ENCODE measurements at places on chromosomes 4 and X. TPM values are rescaled to one million over a fixed set of nuclear protein-coding genes. Genes with fewer than 3 reads are reported as not detected.

Gene COL4A6
- total RNA-seq = 0.38 TPM

Gene CDKL2
- 1.9 TPM for total RNA-seq

Gene HPSE
- 21.7 TPM for total RNA-seq

Gene RHOXF2
- total RNA-seq = not detected

Gene USO1
- 68.4 TPM for total RNA-seq

Gene SSX4
- total RNA-seq = not detected

Gene POLN
- 5.4 TPM for total RNA-seq

Gene G6PD
- total RNA-seq = 60.7 TPM

Gene OPN1LW
- not detected for total RNA-seq

Gene SSX2B
- total RNA-seq = not detected

Gene UGT2B17
- total RNA-seq = not detected

Gene PRDM5
- total RNA-seq = 9.7 TPM

Gene BGN
- 40.2 TPM for total RNA-seq

Gene UNC5C
- 6.6 TPM for total RNA-seq

Gene ACTRT1
- total RNA-seq = not detected

Gene FRMD7
- not detected for total RNA-seq

Gene NEUROG2
- not detected for total RNA-seq

Gene TCEAL6
- not detected for total RNA-seq

Gene HPRT1
- 11.7 TPM for total RNA-seq

Gene KDM6A
- total RNA-seq = 41.3 TPM

Gene CXCL11
- total RNA-seq = 1.6 TPM

Gene PGAM4
- not detected for total RNA-seq

Gene MUC7
- total RNA-seq = not detected

Gene GYPB
- not detected for total RNA-seq

Gene CCSER1
- 17.3 TPM for total RNA-seq

Gene ETDB
- total RNA-seq = not detected

Gene CYLC1
- not detected for total RNA-seq

Gene LPAR4
- total RNA-seq = 0.24 TPM

Gene SOX3
- not detected for total RNA-seq

Gene KLHL4
- 1.6 TPM for total RNA-seq

Gene FAAH2
- total RNA-seq = 1.9 TPM

Gene EXOC1
- 55.3 TPM for total RNA-seq

Gene VCX
- total RNA-seq = not detected

Gene UPF3B
- total RNA-seq = 4.4 TPM

Gene CORIN
- total RNA-seq = 0.48 TPM

Gene KLHL13
- total RNA-seq = 5.2 TPM

Gene MAGEA4
- not detected for total RNA-seq

Gene GYPA
- total RNA-seq = not detected

Gene EXOC1L
- not detected for total RNA-seq

Gene CNGA1
- 1.7 TPM for total RNA-seq

Gene BMPR1B
- 1.0 TPM for total RNA-seq

Gene PDE5A
- total RNA-seq = 27.1 TPM

Gene PF4V1
- total RNA-seq = not detected

All from omental fat pad (tissue), 4 donors.